Activated T-cell treated with anti-CD3 and anti-CD28 coated beads, Interleukin-2, amount 50 U/mL, for 24 hours (primary cell): ENCODE measurements at places on chromosomes 5 and 9.

- DNase-seq: no peak
Measured at GRCh38 chr5:155027993-155028629, 14.6 kb downstream of the KIF4B start.

DNA sequence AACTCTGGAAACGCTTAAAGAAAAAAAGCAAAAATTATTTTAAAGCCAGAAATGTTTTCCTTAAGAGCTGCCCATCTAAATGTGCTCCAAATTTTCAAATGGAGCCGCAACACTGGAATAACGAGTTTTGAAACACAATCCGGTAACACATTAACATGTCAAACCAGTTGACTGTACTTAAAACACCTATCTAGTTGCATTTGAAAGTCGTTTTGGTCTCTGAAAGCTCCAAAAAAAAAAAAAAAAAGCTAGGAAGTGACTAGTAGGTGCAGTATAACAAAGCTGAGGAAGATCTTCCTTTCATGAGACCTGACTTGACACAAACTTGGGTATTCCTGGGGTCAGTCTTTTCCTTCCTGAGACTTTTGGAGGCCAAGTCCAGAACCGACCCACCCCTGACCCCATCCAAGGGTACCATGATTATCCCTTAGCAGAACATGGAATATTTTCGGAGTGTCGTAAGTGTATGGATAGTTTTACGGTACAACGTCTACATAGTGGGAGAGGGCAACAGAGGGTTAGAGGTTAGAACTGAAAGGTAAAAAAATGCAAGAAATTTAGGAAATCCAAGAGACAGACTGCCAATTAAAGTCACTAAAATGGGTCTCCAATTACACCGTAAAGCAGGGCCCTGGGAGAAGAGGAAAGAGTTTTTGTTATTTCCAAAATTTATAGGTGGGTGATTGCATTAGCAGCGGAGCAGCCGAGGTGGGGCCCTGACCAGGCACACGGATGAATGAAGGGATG lies 812 bp downstream of the CETN3 start:
- no peak for DNase-seq

GRCh38 chr5:160044967-160045366 lies 36.0 kb downstream of the TTC1 start:
- DNase-seq: no peak

DNA sequence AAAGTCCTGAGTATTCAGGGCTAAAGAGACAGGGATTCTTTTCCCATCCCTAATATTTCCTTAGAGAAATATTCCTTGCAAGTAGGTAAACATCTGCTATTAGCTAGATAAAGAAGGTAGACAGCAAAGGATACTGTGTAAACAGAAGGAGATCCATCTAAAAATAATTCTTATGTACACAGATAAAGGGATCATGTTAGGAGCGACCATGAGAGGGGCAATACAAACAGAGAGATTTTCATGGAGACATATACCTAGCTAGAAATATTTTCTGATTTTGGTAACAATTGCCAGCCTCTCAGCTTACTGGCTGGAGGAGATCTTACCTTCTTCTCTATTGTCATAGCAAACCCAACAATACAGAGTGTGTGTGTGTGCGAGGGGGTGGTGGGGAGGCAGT lies 184.6 kb upstream of the DMAC1 start:
- DNase-seq: no peak

DNA sequence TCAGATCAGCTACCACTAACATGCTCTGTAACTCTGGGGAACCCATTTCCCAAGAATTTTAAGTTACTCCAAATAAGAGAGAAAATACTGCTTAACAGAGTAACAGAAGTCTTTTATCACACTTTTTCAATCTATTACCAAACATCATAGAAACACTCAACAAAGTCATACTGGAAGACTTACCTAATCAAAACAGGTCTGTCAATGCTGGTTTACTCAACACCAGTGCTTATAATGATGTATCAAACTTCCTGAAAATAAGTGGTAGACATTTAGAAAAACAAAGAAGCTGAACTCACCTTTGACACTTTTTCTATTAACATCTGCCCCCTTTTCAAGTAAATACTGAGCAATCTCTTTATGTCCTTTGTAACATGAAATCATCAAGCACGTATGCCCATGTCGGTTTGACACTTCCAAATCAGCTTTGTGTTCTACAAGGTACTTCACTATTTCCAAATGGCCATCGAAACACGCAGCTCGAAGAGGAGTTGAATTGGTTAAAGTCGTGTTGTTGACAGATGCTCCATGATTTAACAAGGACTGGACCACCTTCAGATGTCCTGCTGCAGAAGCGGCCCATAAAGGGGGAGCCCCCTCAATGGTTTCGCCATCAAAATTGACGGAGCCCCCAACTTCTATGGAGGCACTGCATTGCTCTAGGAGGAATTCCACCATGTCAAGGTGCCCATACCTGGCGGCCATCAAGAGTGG lies 1.8 kb downstream of the FEM1C start:
- no peak for DNase-seq

DNA sequence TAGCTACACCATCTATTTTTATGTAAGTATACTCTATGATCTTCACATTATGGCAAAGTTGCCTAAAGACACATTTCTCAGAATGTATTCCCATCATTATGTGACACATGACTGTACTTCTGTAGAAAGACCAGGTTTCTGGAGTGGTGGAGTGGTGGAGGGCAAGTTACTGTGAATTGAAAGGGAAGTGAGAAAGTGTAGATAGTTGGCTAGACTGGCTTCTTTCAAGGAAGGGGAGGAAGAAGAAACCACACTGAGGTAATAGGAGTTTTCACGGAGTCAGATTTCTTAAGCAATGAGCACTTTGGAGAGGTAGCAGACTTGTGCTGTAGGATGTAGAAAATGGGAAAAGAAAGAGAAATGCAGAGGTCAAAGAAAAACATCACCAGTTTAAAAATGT lies 50.9 kb upstream of the EQTN start:
- DNase-seq: no peak

DNA sequence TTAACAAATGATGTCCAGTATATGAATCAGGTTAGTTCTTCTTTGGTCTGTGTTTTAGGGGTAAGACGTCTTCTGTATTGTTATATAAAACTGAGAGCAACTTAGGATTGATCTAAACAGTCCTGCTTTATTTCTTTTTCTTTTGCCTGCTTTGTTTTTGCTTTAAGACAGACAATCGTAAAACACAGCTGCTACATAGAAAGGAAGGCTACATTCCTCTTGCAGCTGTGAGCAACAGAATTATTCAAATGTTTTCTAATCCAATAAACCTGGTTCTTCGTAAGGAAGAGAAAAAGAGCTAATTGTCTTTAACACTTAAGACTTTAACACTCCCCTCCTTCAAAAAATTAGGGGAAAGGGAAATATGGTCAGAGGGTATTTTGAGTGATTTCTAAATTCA lies 14.6 kb downstream of the FGF1 start:
- no peak for DNase-seq

GRCh38 chr5:151664694-151665585 lies 21.8 kb downstream of the SPARC start:
- no peak for DNase-seq
